ENCODE measurements at places on chromosomes 11 and 22.

- DNase-seq = no peak
Measured at GRCh38 chr11:12279672-12280108, 97.7 kb upstream of the PARVA start.

DNA sequence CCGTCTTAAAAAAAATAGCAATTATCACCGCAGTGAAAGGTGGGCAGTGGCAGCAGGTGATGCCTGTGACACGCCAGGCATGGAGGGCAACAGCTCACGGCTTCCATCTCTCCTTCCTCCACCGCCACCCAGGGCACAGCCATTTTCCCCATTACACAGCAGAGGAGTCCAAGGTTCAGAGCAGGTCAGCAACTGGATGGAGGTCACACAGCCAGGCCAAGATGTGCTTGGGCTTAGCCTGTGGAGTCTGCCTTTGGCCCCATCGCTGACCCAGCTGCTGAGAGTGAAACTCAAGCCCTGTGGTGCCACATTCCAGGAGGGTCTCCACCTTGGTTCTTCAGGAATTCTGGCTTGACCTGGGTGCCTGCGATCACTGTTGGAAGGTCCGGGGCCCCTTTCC, 411.1 kb downstream of the SHANK2 start:
- no peak for DNase-seq

GRCh38 chr11:1827095-1827813, 7.5 kb upstream of the SYT8 start:
- DNase-seq = no peak

GRCh38 chr11:125685228-125685627, 4.6 kb upstream of the ACRV1 start:
- DNase-seq = no peak

- DNase-seq = no peak
Measured at GRCh38 chr11:95455228-95455970, 224.4 kb upstream of the SESN3 start.

- no peak for DNase-seq
Measured at GRCh38 chr11:44824300-44824704, 97.5 kb downstream of the TSPAN18 start.

DNA sequence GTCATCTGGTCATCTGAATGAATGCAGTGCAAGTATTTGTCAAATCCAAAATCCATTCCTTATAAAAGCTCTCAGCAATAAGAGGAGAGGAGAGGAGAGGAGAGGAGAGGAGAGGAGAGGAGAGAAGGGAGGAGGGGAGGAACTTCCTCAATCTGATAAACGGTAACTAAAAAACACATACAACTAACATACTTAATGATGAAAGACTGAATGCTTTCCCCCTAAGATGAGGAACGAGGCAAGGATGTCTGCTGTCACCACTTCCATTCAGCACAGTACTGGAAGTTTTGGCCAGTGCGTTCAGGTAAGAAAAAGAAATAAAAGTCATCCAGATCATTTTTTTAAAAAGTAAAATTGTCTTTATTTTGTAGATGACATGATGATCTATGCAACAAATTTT, 80.4 kb downstream of the CD82 start:
- no peak for DNase-seq

DNA sequence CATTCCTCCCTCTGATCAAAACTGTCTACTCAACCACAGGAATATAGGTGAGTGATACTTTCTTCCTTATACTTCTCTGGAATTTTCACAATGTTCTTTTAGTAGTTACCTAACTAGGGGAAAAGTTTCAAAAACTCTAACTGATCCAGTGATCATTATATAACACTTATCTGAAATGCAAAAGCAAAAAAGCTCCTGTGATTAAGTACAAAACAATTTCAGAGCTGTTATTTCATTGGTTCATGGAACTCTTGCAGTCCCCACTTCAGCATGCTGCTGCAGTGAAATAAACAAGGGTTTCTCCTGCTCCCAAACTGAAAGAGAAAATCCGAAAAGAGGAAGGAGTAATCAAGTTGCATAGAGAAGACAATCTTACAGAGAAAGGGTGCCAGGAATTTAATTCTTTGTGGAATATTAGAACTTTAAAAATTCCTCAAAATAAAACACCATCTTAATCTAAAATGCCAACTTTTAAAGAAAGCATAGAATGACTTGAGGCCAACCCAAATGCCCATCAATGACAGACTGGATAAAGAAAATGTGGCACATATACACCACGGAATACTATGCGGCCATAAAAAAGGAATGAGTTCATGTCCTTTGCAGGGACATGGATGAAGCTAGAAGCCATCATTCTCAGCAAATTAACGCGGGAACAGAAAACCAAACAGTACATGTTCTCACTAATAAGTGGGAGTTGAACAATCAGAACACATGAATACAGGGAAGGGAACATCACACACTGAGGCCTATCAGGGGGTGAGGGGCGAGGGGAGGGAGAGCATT, 20.3 kb downstream of the PPP2R1B start:
- no peak for DNase-seq

DNA sequence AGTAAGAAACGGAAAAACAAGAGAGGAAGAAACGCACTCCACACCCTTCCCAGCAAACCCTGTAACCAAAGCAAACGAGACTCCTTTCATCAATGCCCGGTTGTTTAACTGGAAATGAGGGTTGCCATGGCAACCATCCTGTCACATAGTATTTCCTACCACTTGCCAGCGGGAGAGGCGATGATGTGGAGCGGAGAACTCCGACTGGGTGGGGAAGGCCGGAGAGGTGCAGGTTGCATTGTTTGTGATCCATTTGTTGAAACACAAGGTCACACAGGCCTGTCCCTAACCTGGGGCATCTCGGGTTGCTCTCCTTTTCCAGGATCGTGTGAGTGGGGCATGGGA, 609.9 kb downstream of the BUD13 start:
- no peak for DNase-seq

GRCh38 chr11:75149766-75150465, 991 bp upstream of the SLCO2B1 start:
- DNase-seq = no peak

GRCh38 chr11:91187314-91187713, 964.5 kb upstream of the CHORDC1 start:
- DNase-seq = no peak

DNA sequence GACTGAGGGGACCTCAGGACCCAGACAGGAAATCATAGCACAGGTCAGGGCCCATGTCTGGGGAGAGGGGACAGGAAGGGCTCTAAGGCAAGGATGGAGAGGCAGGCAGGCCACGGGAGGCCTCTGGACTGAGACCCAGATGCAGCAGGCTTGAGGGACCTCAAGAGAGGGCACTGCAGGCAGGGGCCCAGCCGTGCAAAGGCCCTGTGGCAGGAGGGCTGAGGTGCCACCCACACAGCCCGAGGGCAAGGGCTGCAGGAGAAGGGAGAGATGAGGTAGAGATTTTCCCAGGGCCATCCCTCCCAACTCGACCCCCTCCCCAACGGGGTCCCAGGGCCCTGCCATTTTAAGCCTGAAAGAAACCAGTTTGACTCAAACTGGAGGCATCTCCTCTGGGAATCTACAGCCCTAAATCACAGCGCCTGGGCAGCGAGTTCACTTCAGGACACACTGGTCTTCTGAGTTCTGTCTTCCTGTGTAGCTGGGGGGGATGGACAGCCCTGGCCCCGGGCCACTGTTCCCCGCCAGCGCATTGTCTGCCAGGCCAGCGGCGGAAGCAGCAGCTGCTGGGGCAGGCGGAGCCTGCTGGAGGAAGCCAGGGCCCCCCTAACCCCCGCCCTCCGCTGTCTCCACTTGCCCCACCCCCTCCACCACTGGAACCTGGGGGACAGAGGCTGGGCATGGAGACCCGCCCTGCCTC, 20.3 kb upstream of the WNT7B start:
- DNase-seq = no peak

DNA sequence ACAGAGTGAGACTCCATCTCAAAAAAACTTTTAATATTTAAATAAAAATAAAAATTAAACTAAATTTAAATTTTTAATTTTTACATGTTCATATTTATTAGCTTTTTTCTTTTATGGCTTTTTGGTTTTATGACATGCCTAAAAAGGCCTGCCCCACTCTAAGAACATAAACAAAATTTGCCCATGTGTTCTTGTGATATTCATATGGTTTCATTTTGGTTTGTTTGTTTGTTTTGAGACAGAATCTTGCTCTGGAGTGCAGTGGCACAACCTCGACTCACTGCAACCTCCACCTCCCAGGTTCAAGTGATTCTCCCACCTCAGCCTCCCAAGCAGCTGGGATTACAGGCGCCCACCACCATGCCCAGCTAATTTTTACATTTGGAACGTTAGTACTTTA, 27.7 kb downstream of the SUSD2 start:
- DNase-seq = no peak

- DNase-seq = no peak
Measured at GRCh38 chr22:37146051-37146385, 3.7 kb downstream of the IL2RB start.

DNA sequence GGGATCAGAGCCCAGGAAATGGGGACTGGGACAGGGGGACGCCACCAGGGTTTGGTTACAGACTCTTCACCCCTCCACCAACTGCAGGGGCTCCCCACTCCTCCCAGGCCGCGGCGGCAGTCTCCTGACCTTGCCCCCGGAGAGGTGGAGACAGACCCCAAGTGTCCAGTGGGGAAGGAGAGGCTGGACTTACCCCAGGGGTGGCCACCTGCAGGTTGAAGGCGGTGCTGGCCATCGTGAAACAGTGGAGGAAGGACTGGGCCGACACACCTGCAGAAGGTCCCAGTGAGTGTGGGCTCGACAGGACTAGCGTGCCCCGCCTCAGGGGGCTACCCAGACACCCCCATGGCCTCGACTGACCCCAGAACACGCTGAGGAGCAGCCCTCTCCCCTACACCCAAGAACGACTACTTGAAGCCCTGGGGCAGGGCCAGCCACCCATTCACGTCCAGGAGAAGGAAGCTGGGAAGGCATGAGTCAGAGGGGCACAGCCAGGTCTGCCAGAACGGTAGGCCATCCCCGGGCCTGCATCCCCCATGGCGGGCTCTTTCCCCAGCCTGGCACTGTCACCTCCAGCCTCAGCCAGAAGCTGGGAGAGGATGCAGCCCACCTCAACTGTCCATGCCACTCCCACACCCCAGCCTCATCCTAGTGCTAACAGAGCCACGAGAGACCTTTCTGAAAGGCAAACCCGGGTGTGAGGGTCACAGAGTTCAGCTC, 2.3 kb downstream of the GATD1 start:
- DNase-seq = no peak

- no peak for DNase-seq
Measured at GRCh38 chr22:23815541-23816155, 23.2 kb downstream of the DERL3 start.

- no peak for DNase-seq
Measured at GRCh38 chr11:96227244-96227643, 115.8 kb downstream of the MAML2 start.

DNA sequence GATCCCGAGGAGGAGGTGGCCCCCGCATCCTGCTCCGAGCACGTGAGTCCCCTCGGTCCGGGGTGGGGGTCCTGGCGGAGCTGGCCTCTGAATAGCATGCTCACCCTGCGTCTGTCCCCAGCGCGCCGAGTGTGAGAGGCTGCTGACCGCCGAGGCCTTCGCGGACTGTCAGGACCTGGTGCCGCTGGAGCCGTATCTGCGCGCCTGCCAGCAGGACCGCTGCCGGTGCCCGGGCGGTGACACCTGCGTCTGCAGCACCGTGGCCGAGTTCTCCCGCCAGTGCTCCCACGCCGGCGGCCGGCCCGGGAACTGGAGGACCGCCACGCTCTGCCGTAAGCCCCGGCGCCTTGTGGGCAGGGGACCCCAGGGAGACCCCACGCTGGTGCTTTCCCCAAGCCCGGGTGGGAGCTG, 3.5 kb downstream of the MUC2 start:
- DNase-seq = no peak

GRCh38 chr22:17865183-17866055, 91.2 kb upstream of the BID start:
- no peak for DNase-seq

GRCh38 chr11:58628446-58628845, 6.0 kb downstream of the CNTF start:
- no peak for DNase-seq

GRCh38 chr11:16604794-16605388, 133.6 kb upstream of the C11orf58 start:
- DNase-seq = no peak

DNA sequence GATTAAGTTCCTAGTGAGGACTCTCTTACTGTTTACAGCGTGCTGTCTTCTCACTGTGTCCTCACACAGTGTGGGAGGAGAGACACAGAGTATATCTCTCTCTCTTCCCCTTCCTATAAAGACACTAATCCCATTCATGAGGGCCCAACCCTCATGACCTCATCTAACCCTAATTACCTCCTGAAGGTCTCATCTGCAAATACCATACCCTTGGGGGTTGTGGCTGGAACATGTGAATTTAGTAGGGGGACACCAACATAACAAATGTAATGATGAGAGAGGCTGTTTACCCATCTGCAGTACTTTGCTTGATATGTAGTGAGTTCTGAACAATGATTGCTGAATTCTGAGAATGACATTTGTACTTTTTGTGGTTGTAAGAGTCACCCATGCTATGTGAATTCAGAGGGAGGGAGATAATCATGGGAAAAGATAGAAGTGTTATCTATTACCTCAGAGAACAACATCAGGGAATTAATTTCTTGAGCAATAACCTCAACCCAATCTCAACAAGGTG, 4.9 kb upstream of the OR52W1 start:
- DNase-seq = no peak

DNA sequence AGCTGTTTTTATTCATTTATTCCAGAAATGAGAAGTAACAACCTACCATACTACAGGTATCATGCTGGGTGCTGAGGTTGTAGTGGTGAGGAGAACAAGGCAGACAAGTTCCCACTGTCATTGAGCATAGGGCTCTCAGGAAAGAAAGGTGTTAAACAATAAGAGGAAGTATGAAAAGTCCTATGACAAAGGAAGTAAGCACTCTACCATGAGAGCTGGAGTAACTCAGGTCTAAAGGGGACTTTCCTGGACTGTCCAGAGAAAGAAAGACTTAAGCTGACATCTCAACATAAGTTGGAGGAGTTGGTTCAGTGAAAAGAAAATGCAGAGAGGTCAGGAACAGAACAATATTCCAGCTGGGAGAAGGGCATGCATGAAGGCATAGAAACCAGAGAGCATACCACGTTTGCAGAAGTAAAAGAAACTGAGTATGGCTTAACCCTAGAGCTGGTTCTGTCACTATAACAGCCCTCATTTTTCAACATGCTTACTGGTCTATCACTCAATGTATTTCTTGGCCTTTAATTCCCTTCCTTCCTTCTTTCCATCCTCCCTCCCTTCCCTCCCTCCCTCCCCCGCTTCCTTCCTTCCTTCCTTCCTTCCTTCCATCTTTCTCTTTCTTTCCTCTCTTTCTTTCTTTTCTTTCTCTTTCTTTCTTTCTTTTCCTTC, 137.8 kb upstream of the BDNF start:
- no peak for DNase-seq
